ENCODE measurements at places on chromosomes 7 and 10.

DNA sequence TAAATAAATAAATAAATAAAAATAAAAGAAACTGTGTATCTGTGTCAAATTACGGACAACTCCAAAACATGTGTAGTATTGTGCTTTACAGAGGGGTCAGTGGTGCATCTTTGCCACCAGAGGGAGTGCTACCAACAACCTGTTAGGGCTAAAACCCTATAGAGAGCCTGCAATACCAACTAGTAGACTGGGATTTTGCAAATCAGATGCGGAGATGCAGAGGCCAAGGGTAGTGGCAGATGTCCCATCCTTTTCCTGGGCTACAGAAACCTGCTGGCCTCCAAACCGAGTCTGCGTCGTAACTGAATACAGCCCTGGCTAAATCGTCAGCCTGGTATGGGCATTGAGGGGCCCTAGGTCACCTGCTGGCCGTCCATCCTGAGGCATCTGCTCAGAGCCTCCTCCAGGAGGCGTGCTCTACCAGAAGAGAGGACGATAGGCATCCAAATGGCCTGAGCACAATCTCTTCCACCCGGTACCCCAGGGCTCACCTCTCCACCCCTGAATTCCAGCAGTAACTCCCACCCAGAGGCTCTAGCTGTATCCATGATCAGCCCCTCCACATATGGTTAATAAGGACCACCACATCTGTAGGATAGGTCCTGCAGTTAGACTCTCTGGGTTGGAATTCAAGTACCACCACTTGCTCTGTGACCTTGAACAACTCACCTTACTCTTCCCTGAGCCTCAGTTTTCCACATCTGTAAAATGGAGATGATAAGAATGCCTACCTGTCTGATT is 6.2 kb upstream of the RRP12 start:
- peak; percentile 76 for DNase-seq

GRCh38 chr7:99141334-99141733 is 2.6 kb downstream of the SMURF1 start:
- DNase-seq, result no peak

- DNase-seq, result no peak
These were observed 97.6 kb upstream of the CTTNBP2 start for GRCh38 chr7:117970801-117971200.

DNA sequence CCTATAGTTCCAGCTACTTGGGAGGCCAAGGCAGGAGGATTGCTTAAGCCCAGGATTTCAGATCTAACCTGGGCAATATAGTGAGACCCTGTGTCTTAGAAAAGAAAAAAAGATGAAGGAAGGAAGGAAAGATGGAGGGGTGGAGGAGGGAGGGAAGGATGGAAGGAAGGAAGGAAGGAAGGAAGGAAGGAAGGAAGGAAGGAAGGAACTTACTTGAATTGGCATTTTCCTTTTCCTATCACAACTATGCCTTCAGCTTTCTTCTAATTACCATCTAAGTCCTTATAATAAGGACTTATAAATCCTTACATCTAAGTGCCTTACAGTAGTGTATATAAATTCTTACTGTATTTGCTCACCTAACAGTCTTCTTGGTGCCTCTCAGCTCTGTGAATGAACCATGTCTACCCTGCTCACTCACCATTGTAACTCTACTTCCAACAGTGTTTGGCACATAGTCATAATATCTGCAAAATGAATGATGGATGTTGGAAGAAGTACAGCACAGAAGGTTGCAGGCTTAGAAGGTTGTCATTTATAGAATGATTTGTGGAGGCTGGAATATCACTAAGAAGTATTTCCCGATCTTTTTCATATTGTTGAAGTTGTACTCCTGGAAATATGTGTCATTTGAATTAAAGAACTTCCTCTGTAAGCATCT is 125.5 kb downstream of the KIAA1217 start:
- DNase-seq, result no peak

DNA sequence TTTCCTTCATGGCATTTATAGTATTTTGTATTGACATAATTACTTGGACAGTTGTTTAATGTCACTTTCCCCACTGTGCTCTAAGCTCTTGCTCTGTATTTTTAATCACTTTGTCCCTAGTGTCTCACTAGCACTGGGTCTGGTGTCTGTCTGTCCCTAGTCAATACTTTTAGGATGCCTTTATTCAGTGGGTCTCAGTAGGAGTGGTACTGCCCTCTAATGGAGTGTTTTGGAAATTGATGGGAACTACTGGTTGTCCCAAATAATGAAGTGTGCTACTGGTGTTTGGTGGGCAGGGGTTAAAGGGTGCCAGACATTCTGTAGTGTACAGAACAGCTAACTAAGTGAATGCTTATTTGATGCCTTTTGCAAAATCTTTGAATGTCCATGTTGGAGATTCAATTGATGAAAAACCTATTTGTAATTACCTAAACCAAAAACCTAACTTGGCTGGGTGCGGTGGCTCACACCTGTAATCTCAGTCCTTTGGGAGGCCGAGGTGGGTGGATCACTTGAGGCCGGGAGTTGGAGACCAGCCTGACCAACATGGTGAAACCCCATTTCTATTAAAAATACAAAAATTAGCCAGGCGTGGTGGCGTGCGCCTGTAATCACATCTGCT is 33.3 kb downstream of the CDK14 start:
- peak; percentile 33 for DNase-seq

DNA sequence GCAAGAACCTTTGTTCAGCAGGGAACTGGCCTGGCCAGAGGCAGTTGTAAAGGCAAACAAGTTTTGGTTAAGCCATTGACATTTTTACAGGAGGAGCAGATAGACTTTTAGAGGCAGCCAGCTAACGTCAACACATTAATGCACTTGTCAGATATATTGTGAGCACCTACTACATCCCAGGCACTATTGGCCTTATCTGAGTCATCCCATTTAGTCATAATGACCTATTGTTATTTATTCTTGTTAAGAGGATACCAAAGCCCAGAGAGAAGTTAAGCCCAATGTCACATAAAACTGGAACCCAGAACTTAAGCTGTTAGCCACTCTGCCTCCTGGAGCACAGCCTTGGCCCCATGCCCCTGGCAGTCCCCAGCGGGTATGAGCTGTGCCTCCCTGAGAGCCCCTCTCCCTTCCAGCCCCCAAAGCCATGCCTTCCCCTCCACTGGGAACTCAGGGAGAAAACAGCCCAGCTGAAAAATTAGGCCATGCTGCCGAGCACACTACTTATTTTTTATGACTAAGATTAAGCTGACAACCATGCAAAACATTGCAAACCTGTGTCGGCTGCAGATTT is 32.7 kb upstream of the TRIM8 start:
- no peak for DNase-seq

DNA sequence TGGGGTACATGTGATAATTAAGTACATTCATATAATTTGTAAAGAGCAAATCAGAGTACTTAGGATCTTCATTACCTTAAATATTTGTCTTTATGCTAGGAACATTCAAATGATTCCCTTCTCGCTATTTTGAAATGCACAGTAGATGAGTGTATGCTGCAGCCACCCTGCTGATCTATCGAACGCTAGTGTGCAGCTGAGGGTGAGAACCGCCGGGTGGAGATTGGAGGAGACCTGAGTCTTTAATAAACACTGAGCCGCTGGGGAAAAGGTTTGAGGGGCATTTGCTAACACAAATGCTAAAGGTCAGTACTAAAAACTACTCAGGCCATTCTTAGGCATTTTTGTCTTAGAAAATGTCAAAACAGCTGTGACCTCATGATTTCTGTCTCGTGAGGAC is 148.0 kb downstream of the DPP6 start:
- DNase-seq, result no peak

DNA sequence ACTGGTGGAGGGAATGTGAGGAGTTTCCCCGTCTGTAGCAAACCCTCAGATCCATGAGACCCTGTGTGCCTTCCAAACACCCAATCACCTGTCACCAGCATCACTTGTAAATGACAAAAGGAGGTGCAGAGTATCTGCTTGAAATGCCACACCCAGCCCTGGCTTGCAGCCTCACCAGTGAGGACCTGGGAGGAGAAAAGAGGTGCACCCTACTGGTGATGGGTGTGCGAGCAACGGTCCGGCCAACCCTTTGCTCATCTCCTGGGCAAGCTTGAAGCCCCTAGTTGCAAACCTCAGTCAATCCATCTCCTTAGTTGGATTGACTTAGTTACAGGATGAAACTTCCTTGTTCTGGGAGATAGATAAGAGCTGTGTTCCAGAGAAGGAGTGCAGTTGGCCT is 62.4 kb upstream of the WAPL start:
- no peak for DNase-seq

- no peak for DNase-seq
These were observed 696 bp downstream of the MALSU1 start for GRCh38 chr7:23299770-23300300.

DNA sequence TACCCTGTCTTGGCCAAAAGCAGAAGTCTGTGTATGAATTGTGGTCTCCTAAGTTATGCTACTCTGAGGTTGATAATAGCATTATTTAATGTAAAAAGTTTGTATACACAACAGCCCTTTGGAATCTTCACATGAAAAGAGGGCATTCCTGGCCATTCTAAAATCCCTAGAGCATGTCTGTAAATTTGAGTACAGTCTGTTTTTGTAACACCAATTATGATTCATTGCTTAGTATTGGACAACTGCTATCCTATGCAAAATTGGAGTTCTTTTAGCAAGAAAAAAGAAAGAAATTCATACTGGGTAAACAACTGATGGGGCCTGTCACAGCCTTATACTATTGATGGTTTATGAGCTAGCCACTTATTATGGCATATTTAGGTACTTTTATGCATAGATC is 10.2 kb downstream of the CUTC start:
- no peak for DNase-seq

DNA sequence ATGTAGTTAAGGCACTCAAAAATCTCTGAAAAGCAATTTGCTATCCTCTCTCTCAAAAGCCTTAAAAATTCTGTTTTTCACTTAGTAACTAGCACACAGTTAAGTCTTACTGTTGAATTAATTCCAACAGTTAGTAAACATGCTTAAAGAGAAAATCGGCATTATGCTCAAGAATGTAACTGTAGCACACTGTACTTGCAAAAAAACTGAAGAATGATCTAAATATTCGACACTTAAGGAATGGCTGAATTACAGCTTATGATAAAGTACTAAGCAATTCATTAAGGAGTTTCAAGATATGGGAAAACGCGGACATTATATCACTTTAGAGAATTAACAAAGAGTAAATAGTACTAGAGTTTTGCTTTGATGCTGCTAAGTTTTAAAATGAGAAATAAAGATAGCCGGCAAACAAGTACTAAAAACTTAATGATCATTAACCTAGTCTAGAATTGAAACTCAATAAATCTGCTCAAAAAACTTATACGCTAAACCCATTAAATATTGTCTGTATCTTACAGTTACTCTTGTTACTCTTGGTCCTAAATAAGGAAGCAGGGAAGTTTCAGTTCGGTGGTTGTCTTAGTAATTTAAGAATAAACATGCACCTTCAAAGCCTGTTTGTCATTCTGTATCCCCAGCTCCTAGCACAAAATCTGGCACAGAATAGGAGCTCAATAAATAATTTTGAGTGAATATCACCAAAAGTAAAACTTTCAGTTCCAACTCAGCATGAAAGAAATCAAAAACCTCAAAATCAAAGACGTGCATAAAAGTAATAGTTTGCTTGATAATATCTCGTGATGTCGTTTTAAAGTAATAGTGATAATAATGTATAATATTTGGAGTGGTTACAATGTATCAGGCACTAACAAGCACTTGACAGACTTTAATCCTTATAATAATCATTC is 1.2 kb downstream of the TRDMT1 start:
- DNase-seq, result no peak

DNA sequence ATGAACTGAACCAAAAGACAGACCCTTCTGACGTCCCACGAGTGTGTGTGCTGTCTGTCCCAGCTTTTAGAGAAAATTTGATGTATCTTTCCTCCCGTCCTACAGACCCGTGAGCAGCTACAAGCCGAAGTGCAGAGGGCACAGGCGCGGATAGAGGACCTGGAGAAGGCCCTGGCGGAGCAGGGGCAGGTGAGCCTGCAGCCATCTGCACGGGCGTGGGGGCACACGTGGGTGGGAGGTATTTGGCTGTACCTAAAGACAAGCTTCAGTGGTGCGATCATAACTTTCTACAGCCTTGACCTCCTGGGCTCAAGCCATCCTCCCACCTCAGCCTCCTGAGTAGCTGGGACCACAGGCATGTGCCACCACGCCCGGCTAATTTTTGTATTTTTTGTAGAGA is 41.7 kb upstream of the DPYSL4 start:
- no peak for DNase-seq

DNA sequence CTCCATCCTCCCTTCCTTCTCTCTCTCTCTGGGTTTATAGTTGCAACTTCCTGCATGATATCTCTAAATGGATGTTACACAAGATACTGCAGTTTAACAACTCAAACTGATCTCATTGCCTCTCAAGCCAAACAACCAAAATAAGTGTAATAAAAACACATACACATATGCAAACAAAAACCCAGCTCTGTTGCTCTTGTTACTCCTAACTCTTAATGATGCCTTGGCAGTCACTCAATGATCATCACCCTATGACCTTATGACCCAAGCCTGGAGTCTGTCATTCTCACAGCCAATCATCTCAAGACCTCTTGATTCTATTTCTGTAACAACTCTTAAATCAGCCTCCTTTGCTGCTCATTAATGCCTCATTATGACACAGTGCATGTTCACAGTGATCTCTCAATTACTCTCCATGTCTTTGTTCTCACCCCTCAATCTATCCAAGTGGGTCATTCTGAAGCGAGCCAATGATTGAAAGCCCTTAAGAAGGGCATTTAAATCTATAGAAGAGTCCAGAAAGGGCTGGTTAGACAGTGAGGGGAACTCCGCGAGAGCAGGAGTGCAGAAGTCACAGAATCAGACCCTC is 210.9 kb downstream of the INHBA start:
- DNase-seq, result no peak

- no peak for DNase-seq
These were observed 63.2 kb downstream of the KCNMA1 start for GRCh38 chr10:77574438-77574837.

DNA sequence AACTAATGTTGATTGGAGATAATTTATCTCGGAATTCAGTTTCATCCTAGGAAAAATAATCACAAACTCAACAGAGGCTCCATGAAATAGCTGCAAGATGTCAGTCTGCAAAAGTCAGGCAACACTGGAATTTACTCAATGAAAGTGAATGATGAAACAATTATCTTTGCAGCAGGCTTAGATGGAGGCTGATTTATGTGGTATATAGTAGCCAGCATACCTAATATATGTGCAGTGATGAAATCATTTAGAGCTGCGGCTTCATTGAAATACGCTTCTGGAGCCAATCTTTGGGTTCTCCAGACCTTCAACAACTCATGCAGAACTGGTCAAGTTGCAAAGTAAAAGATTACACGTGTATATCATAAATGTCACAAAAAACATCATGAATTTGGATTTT is 113.3 kb downstream of the ITGA8 start:
- no peak for DNase-seq

- no peak for DNase-seq
These were observed 91.9 kb upstream of the PIK3CG start for GRCh38 chr7:106773228-106773627.

- no peak for DNase-seq
These were observed 68.5 kb downstream of the GNAT3 start for GRCh38 chr7:80443325-80443724.

GRCh38 chr7:142554560-142555532 is 194.4 kb upstream of the PRSS1 start:
- DNase-seq, result no peak

GRCh38 chr10:11578802-11579255 is 32.6 kb downstream of the USP6NL start:
- DNase-seq, result no peak

Data from KG1 (cell line).